ENCODE measurements at places on chromosomes 12 and 14. TPM values are rescaled to one million over a fixed set of nuclear protein-coding genes. Genes with fewer than 3 reads are reported as not detected.

Gene CLEC7A
- total RNA-seq = not detected

Gene PPP1R1A
- not detected for total RNA-seq

Gene PTPRB
- 0.43 TPM for total RNA-seq

Gene SPRING1
- total RNA-seq = 45.4 TPM

GRCh38 chr12:121110211-121110940 lies 22.3 kb upstream of the P2RX7 start:
- DNase-seq = peak; percentile 85

DNA sequence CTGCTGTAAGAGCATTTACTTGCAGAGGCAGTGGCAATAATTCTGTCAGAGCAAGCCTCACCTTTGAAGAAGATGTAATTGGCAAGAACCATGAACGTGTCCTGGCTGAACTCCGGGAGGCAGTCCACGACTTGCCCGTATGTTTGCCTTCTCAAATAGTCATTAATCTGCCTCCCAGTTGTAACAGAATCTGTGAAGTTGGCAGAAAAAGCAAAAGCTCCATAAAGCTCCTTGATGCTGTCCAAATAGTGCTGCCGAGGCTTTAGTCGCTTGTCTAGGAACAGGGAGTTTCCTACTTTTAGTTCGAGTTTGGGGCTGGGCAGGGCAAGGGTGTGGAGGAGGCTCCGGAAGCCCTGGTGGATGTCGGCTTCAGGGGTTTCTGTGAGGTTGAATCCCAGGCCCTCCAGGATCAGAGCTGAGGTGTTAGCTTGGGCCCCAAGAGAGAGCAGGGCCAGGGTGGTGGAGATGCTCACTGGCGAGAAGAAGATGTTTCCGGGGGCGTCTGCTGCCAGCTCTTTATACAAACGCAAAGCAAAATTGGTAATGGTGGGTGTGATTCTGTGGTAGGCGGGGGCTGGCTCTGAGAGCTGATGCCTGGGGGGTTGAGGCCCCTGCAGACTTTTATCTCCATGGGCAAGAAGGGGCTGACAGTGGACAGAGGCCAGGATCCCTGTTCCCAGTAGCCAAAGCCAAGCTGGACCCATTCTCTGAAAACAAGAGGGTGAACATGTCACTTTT lies 4.4 kb downstream of the SERPINA11 start:
- no peak for DNase-seq

GRCh38 chr14:57747036-57747435 lies 118.9 kb downstream of the SLC35F4 start:
- DNase-seq = peak; percentile 48

DNA sequence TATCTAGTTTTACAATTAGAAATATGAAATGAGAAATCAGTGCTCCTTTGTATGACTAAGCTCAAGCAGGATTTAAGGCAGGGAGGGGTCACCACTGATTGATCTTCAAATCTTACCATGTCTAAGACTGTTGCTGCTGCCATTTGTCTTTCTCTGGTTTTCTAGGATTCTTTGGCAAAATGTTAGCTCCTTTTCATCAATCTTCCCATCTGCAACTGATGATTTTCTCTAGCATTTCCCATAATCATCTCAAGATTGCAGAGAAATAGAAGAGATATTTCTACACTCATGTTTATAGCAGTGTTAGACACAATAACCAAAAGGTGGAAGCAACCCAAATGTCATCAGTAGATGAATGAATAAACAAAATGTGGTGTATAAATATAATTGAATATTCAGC lies 175.0 kb downstream of the RAD51B start:
- no peak for DNase-seq

DNA sequence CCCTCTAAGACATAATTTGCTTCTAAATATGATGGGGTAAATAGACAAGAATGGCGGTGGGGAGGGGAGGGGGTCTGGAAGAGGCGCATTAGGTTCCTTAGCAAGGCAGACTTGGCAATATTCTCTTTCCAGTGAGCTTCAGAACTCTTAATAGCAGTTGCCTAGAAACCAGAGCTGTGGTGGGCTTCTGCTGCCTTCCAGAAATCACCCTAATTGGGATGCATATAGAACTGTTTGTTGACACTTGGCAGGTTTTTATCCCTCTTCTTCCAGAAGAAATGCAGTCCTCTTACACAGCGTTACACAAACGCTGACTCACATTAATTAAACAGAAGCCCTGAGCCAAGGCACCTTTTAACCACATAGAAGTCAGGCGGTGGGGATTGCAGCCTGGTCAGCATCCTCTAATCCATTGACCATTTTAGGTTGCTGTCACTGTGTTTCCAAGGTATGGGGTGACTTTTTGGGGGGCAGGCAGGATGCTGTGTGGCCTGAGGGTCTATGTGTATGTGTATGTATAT lies 114.1 kb downstream of the CCDC60 start:
- DNase-seq = no peak
